Fibroblast of lung (primary cell): ENCODE measurements at places on chromosomes 16 and 17.

GRCh38 chr16:89596061-89596689, 17.3 kb upstream of the DPEP1 start:
- DNase-seq = no peak

DNA sequence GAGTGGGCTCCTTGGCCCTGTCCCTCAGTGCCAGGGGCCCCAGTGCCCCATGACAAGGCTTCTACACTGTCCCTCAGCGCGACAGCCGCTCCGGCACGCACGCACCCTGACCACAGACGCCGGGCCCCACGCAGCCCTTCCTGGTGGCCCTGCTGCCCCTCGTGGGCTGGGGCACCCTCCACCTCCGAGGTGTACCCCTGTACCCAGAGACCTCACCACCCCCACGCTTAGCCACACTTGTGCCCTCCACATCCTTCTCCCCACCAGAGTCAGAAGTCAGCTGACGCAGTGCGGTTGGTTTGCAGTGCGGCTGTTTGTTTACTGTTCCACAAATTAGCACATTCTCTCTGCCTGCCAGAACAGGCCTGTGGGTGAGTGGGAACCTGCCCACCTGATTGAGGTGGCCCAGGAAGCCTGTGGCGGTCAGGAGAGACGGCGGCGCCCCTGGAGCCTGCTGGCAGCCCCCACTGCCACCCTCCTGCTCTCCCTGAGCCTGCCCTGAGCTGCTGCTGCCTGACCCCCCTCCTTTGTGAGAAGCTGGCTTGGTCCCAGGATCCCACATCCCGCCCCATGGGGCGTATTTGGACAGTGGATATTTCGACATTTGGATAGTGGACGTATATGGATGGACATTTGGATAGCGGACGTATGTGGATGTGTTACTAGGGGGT, 38.0 kb upstream of the CDH15 start:
- DNase-seq = no peak

DNA sequence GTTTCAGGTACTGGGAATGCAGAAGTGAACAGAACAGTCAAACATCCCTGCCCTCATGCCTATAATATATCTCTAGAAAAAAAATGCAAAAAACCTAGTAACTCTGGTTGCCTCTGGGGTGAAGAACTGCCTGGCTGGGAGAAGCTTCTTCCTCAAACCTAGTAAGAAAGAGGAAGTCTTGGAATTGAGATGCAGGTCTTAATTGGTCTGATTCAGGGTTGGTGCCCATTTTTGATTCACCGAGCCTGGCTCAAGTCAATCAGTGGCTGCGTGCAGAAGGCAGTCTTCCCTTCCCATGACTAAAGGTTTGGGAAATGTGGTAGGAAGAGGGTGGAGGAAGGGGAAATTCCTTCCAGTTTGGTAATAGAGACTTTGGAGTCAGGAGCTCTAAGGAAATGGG, 22.4 kb downstream of the CDRT15 start:
- DNase-seq = no peak

DNA sequence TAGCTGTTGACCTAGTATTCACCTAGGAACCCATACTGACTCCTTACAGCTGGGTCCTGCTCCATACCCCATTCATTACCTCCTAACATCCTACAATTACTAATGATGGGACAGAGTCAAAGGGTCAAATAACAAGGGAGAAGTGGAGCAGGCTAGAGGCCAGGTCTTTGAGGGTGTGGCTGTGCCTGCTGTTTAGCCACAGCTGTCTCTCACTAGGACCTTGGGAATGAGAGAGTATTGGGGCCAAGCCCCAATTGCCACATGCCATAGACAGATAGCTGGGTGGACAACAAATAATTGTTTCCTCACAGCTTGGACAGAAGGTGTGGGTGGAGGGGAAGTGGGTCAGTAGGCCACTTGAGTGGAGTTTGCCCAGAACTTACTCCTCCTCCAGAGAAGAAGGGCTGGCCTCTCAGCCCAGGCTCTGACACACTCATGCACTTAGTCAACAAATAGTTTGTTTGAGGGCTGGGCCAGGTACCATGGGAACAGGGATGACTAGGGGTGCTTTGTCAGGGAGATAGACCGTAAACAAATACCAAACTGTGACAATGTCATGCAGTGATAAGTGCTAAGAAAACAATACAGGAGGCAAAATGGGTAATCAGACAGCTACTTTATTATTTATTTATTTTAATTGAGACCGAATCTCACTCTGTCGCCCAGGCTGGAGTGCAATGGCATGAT, 10.2 kb upstream of the CENPT start:
- peak; percentile 77 for DNase-seq

GRCh38 chr17:79361873-79362771, 248.7 kb downstream of the RBFOX3 start:
- no peak for DNase-seq

- no peak for DNase-seq
These were observed 12.4 kb upstream of the ODF4 start for GRCh38 chr17:8327303-8327649.

DNA sequence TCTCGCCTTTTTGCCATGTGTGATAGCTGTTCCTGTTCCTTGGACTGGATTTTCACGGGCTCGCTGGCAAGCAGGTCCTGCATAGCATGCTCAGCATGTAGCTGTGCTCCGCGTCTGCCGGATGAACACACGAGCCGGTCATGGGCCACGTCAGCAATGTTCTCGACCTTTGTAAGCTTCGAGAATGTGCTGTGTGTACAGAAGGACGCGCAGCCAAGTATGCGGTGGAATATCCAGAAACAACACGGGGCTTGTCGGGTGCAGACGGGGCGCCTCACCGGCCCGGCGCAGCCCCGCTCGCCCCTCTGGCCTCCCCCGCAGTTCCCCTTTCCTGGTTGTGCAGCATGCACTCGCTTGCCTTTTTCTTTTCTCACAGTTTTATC, 42.2 kb downstream of the RPTOR start:
- peak; percentile 95 for DNase-seq

DNA sequence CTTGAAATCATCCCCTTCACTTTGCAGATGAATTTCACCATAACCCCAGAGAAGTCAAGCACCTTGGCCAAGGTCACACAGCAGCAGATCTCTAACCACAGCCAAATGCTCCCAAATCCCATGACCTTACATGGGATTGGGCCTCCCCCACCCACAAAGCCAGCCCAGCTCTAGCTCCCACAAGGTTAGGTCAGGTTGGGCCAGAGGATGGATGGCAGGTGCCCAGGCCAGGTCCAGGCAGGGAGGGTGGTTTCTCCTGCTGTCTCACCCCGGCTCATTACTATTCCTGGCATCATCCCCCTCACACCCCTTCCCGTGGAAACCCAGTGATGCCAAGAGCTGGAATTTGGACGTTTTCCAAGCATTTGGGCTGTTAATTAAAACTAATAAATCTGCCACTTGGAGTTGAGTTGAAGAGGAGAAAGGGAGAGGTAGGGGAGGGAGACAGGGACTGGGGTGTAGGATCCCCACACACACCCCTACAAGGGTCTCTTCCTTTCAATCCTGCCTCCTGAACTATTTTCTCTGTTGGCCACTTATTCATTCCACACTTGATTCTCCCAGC, 181.6 kb downstream of the TMEM132E start:
- no peak for DNase-seq

DNA sequence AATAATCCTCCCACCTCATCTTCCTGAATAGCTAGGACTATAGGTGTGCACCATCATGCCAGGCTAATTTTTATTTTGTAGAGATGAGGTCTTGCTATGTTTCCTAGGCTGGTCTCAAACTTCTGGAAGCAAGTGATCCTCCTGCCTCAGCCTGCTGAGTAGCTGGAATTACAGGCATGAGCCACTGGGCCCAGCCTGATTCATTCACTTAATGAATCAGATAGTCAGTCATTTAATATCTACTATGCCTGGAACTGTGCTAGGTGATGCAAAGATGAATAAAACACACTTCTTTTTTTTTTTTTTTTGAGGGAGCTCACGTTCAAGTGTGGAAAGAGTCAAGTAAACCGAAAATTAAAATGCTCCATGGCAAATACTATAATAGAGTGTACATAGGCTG, 39.4 kb downstream of the EFCAB13 start:
- no peak for DNase-seq

- DNase-seq = no peak
These were observed 15.8 kb downstream of the PLCD3 start for GRCh38 chr17:45116434-45117016.

DNA sequence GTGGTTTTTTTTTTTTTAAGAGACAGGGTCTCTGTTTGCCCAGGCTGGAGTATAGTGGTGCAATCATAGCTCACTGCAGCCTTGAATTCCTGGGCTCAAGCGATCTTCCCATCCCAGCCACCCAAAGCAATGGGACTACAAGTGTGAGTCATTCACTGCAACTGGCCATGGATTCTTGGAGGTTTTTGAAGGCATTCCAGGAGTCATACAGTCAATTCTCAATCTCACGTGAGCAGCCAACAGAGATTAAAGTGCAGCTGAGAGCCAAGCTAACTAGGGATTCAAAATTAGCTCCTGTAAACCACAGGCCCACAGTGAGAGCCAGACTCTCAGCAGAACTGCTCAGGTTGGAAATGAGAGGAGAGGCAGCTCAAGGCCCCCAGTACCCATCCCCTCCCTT, 30.2 kb downstream of the XPO6 start:
- DNase-seq = peak; percentile 93

GRCh38 chr17:14196377-14196997, 40.2 kb downstream of the CDRT15 start:
- DNase-seq = no peak

DNA sequence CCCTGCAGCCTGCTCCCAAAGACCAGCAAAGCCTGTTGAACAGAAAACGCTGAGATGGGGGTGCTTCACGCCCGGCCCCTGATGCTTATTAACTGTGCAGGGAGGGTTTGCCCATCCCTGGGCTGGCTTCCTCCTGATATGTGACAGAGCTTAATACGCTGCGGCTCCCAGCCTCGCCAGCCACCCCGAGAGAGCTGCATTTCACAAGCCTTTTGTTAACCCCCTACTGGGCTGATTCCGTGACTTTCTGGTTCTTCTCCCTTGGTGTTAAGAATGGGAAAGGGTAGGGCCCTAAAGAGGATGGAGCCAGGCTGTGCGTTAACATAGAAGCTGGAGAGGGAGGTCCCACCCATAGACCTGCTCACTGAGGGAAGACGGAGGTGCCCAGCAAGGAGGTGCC, 211.8 kb downstream of the ENGASE start:
- no peak for DNase-seq

- no peak for DNase-seq
These were observed 23.2 kb upstream of the MEAK7 start for GRCh38 chr16:84527532-84528269.

GRCh38 chr17:68353111-68353521, 61.8 kb downstream of the ARSG start:
- no peak for DNase-seq

DNA sequence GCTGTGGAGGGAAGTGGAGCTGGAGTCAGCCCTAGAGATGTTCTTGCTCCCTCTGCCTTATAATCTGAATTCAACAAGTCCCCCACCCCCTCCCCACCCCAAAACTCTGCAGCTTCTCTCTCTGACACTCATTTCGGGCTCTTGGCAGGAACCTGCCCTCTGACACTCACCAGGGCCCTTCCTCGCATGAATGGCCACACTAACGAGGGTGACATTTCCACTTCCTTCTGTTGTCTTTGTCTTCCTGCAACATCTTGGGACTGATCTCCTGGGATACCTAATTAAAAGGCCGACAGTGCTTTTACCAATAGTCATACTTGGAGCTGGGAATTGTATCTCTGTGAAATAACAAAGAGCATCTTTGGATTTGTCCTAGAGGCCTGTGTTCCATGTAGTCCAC, 106.9 kb upstream of the PIRT start:
- no peak for DNase-seq

DNA sequence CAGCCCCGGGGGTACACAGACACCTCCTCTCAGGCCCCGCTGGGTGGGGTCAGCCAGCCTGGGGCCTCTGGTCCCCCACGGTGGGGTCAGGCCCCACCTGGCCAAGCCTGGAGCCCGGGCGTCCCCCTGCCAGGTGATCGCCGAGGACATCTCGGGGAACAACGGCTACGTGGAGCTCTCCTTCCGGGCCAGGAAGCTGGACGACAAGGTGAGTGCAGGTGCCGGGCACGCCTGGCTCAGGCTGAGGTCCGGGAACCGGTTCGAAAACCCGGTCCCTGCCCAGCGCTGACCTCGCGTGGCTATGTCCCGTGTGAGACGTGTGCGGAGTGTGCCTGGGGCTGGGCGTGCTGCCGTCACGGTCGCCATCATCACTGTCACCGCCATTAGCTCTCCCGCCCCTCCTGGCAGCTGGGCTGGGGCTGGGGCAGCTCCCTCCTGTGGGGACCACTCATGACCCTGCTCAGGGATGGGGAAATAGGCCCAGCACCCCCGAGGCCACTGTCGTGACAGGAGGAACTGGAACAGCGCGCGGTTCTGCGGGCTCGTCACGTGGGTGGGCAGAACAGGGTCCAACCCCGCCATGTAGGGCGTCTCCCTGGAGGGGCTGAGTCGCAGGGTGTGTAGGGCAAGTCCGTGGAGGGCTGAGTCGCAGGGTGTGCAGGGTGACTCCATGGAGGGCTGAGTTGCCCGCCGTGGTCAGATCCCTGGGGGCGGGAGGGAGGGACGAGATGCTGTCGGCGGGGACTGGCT, 8.5 kb downstream of the CPNE7 start:
- no peak for DNase-seq

DNA sequence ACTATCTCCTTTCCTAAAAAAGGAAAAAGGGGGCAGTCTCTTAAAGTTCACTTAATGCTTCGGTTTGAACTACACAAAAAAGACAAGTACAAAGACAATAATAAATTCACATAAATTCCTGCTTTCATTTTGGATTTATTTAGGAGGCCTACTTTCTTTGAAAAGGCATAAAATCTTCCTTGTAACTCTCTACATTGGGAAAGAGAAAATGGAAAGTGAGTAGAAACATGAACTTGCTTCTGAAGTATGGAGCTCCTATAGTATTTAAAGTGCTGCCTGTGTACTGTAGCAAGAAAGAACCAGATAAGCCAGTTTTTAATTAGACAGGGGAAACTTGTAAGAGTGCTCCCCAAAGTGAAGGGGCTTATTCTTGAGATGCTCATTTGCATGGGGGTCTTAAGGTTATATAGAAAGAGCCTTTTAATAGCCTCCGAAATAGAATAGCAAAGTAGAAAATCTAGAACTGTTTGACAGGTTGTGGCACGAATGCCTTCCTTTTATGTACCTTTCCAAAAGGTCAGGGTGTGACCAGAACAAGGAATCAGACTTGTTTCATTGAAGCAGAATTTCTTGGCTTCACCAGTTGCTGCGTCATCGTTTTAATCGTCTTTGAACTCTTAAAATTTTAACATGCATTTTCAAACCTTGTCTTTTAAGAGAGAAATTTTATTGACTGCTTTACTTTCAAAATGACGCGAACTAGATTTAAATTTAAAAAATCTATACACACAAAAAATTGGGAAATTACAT, 12.9 kb downstream of the GAN start:
- no peak for DNase-seq
